Keratinocyte (primary cell): ENCODE measurements at places on chromosomes 11 and 22. TPM values are rescaled to one million over a fixed set of nuclear protein-coding genes. Genes with fewer than 3 reads are reported as not detected.
A peak's percentile ranks its signal among the peaks of the same experiment; 100 is the strongest.

GRCh38 chr22:46797355-46797754 lies 34.9 kb downstream of the TBC1D22A start:
- no peaks in the 10 kb centered on the region for H3K27me3 ChIP-seq
- H3K36me3 ChIP-seq: peaks cover 47% of the 10 kb centered on the region
- H3K4me3 ChIP-seq: no peak overlapping the region

- H3K4me1 ChIP-seq: peaks cover 43% of the 10 kb centered on the region
- DNase-seq: no peak
- no peaks in the 10 kb centered on the region for H3K36me3 ChIP-seq
- H3K4me3 ChIP-seq: no peak overlapping the region
- H3K27me3 ChIP-seq: no peaks in the 10 kb centered on the region
Observed at GRCh38 chr11:101718402-101718801, 134.6 kb upstream of the TRPC6 start.

GRCh38 chr11:112306230-112306629 lies 45.6 kb upstream of the PLET1 start:
- no peaks in the 10 kb centered on the region for H3K36me3 ChIP-seq
- DNase-seq: no peak
- H3K4me1 ChIP-seq: peaks cover 11% of the 10 kb centered on the region
- no peak overlapping the region for H3K27ac ChIP-seq
- H3K4me3 ChIP-seq: no peak overlapping the region

DNA sequence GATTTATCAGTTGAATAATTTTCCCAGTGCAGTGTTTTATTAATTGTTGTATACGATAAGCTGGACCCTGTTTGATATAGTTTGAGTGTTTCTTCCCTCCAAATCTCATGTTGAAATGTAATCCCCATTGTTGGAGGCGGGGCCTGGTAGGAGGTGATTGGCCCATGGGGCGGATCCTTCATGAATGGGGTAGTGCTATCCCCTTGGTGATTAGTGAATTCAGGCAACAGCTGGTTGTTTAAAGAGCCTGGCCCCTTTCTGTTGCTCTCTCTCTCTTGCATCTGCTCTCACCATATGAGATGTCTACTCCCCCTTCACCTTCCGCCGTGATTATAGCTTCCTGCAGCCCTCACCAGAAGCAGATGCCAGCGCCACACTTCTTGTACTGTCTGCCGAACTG lies 1.5 kb downstream of the OR5A1 start:
- no peaks in the 10 kb centered on the region for H3K4me1 ChIP-seq
- no peaks in the 10 kb centered on the region for H3K36me3 ChIP-seq
- no peaks in the 10 kb centered on the region for H3K27me3 ChIP-seq
- DNase-seq: no peak
- no peak overlapping the region for H3K4me3 ChIP-seq
- H3K27ac ChIP-seq: no peak overlapping the region

Gene GGA1
- polyA plus RNA-seq: 29.2 to 36.4 TPM (median 32.5 TPM) in 3 replicates

DNA sequence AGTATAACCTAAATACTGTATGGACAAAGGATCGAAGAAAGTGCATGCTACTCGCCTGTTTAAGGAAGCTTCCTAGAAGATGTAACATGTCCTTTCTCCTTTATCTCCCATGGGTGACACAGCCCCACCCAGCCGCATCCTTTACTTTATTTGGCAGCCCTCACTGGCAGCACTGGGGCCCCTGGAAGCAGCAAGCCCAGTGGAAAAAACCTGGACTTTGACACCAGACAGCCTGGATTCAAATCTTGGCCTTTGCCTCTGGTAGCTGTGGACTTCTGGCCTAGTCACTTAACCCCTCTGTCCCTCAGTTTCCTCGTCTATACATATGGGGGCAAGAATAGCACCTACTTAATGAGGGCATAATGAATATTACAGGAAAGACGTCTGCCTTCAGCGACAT lies 67.1 kb downstream of the MYEOV start:
- no peak for DNase-seq
- no peak overlapping the region for H3K27ac ChIP-seq
- H3K4me3 ChIP-seq: no peak overlapping the region
- no peaks in the 10 kb centered on the region for H3K4me1 ChIP-seq
- H3K27me3 ChIP-seq: no peaks in the 10 kb centered on the region

Gene MS4A6E
- not detected in 3 replicates for polyA plus RNA-seq

- no peaks in the 10 kb centered on the region for H3K27me3 ChIP-seq
- H3K27ac ChIP-seq: no peak overlapping the region
- H3K4me1 ChIP-seq: peaks cover 8% of the 10 kb centered on the region
- no peak overlapping the region for H3K4me3 ChIP-seq
- no peaks in the 10 kb centered on the region for H3K36me3 ChIP-seq
Observed at GRCh38 chr11:85164743-85165142, 462.4 kb downstream of the DLG2 start.

Gene PACSIN2
- 50.7 to 57.2 TPM (median 55.5 TPM) in 3 replicates for polyA plus RNA-seq

Gene FREY1
- polyA plus RNA-seq: 0.25 to 0.32 TPM in 2 of 3 replicates, not detected in the other

- no peak overlapping the region for H3K4me3 ChIP-seq
- no peaks in the 10 kb centered on the region for H3K36me3 ChIP-seq
- H3K4me1 ChIP-seq: no peaks in the 10 kb centered on the region
- H3K27ac ChIP-seq: no peak overlapping the region
- H3K27me3 ChIP-seq: no peaks in the 10 kb centered on the region
Observed at GRCh38 chr11:22477312-22477711, 139.1 kb downstream of the SLC17A6 start.

DNA sequence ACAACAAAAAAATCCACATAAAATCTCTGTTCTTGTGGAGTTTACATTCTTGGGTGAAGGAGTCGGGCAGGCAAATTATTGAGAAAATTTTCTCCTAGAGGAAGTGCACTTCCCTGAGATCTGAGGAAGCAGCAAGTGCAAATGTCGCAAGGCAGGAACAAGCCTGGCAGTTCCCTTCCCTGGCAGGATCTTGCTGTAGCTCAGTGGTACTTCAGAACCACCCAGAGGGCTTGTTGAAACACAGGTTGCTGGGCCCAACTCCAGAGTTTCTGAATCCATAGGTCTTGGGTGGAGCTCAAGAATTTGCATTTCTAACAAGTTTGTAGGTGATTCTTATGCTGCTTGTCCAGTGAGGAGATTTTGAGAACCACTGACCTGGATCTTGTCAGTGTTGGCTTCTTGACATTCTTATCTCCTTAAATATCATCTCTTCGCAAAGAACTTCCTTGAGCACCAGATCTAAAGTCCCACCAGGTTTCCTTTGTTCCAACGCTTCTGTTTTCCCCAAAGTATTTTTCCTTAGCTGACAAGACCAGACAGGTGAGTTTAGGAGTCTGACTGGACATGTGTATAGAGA lies 9.6 kb downstream of the QSER1 start:
- H3K4me1 ChIP-seq: peaks cover 15% of the 10 kb centered on the region
- H3K27ac ChIP-seq: peak overlapping the region; percentile 2
- H3K4me3 ChIP-seq: peak overlapping the region; percentile 3
- no peak for DNase-seq

- no peak overlapping the region for H3K4me3 ChIP-seq
- H3K27me3 ChIP-seq: no peaks in the 10 kb centered on the region
- H3K36me3 ChIP-seq: peaks cover 46% of the 10 kb centered on the region
- peaks cover 15% of the 10 kb centered on the region for H3K4me1 ChIP-seq
- H3K27ac ChIP-seq: no peak overlapping the region
- no peak for DNase-seq
Observed at GRCh38 chr22:40415531-40416266, 45.3 kb downstream of the SGSM3 start.

- H3K4me1 ChIP-seq: peaks cover 25% of the 10 kb centered on the region
- H3K4me3 ChIP-seq: no peak overlapping the region
- peaks cover 4% of the 10 kb centered on the region for H3K36me3 ChIP-seq
- H3K27me3 ChIP-seq: no peaks in the 10 kb centered on the region
Observed at GRCh38 chr11:120212259-120212878, 1.5 kb downstream of the OAF start.

DNA sequence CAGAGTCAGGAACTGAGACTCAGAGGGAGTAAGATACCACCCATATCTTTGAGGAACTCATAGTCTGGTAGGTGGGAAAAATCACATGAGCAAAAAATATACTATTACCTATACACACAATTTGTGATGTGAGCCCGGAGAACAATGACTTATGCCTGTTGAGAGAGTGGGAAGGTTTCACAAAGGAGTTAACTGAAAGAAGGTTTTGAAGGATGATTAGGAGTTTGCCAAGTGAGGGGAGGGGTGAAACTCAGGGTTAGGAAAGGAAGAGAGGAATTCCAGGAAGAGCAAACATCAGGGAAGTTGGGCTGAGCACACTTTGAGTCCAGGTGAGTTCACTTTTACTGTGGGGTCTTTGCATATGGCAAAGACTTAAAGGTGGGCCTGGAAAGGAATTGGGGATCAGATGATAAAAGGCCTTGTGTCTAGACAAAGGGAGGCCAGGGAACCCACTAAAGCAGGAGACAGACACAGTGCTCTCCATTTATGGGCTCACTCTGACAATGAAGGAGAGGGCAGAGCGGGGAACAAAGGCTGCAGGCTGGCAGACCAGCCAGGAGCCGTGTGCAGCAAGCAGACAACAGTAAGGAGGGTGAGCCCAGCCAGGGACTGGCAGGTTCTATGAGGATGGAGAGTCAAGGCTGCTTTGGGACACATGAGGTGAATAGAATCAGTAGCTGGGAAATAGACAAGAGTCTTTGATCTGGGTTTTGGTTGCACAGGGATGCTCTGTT lies 33.1 kb downstream of the TSPAN18 start:
- DNase-seq: no peak
- H3K4me3 ChIP-seq: no peak overlapping the region
- H3K27ac ChIP-seq: no peak overlapping the region
- H3K36me3 ChIP-seq: no peaks in the 10 kb centered on the region

GRCh38 chr22:48476577-48476976 lies 1351.1 kb downstream of the BRD1 start:
- H3K4me1 ChIP-seq: no peaks in the 10 kb centered on the region
- no peak for DNase-seq
- H3K36me3 ChIP-seq: no peaks in the 10 kb centered on the region
- no peak overlapping the region for H3K27ac ChIP-seq
- H3K4me3 ChIP-seq: no peak overlapping the region
- no peaks in the 10 kb centered on the region for H3K27me3 ChIP-seq

GRCh38 chr22:42069801-42070516 lies 653 bp downstream of the NAGA start:
- no peaks in the 10 kb centered on the region for H3K27me3 ChIP-seq
- DNase-seq: no peak
- peaks cover 5% of the 10 kb centered on the region for H3K36me3 ChIP-seq
- H3K4me3 ChIP-seq: peak overlapping the region; percentile 44

- H3K4me3 ChIP-seq: no peak overlapping the region
- no peaks in the 10 kb centered on the region for H3K36me3 ChIP-seq
- DNase-seq: no peak
- peaks cover 16% of the 10 kb centered on the region for H3K4me1 ChIP-seq
Observed at GRCh38 chr11:126214841-126215240, 3.3 kb downstream of the FAM118B start.

Gene DTX4
- 1.6 to 2.0 TPM (median 1.9 TPM) in 3 replicates for polyA plus RNA-seq

GRCh38 chr11:59598961-59599360 lies 16.6 kb downstream of the OSBP start:
- no peak for DNase-seq
- no peaks in the 10 kb centered on the region for H3K27me3 ChIP-seq
- no peak overlapping the region for H3K4me3 ChIP-seq

Gene ASCL2
- polyA plus RNA-seq: 0.07 to 0.36 TPM (median 0.26 TPM) in 3 replicates

DNA sequence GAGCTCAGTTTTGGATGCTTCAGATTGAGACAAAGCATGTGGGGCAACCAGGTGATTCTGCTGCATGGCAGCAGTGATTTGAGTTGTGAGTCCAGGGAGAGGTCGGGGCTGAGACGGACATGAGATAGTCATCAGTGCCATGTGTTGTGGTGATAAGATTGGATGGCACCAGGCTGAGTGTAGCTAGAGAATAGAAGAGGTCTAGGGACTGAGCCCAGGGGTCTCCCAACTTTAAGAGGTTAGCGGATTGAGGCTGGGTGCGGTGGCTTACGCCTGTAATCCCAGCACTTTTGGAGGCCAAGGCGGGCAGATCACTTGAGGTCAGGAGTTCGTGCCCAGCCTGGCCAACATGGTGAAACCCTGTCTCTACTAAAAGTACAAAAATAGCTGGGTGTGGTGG lies 6.3 kb upstream of the CTSD start:
- H3K27ac ChIP-seq: no peak overlapping the region
- no peak for DNase-seq
- H3K36me3 ChIP-seq: no peaks in the 10 kb centered on the region
- peaks cover 31% of the 10 kb centered on the region for H3K4me1 ChIP-seq
- no peaks in the 10 kb centered on the region for H3K27me3 ChIP-seq

DNA sequence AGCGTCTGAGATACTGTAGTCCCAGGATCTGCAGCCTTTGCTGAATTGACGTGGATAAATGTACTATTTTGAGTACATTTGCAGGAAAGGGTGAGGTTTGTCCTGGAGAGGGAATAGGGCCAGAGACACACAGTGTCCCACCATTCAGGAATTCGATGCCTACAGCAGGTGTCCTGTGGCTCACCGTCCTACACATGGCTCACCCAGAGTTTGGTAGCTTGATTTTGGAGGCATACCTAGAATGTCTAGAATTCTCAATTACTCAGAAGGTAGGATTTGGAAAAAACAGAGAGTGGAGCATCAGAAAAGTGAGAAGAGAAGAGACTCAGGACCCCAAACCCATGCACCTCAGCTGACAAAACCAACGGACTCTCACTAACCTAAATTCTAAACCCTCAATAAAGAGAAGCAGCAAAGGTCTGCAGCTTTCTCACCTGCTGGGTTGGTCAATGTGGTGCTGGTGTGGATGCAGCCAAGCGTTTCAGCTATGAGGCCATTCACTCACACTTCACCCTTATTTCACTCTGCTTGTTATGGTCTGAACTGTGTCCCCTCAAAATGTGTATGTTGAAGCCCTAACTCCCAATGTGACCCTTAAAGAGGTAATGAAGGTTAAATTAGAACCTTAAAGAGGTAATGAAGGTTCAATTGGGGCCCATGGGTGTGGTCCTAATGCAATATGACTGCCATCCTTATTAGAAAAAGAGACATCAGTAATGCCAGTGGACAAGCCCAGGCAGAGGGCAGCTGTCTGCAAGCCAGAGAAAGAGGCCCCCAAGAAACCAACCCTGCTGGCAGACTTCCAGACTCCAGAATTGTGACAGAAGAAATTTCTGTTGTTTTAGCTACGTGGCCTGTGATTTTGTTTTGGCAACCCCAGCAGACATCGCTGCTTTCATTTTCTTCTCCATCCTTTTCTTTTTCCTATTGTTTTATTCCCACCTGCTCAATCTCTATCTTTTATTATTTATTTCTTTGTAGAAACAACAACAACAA lies 187.8 kb downstream of the SNX19 start:
- H3K4me3 ChIP-seq: no peak overlapping the region
- no peaks in the 10 kb centered on the region for H3K27me3 ChIP-seq
- no peak for DNase-seq
- H3K27ac ChIP-seq: no peak overlapping the region

DNA sequence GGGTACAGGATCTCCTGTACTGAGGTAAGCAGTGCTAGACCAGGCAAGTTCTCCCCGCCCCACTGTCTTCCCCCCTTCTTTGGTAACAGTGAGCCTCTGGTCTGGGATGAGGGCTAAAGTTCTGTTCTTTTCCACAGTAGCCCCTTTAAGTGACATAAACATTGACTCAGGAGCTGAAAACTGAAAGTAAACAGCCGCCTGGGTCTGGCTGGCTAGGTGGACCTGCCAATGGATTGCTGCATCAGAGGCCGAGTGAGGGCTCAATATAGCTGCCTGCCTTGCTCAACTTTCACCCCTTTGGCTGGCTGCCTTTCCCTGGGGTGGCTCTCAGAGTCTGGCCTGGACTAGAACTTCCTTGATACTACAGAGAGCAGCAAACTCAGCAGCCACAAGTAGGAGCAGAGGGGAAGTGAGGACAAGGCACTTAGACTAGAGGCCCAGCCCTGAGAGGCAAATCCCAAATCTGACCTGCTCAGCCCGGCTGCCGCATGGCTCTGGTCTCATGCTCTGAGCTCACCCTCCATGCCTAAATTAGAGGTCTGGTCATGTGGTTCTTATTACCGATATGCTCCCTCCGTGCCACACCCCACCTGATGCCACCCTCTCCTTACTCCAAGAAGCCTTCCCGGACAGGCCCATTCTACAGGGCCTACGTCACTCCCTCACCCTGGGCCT lies 9.6 kb upstream of the UCP3 start:
- H3K4me3 ChIP-seq: no peak overlapping the region
- DNase-seq: no peak
- H3K4me1 ChIP-seq: no peaks in the 10 kb centered on the region
- no peaks in the 10 kb centered on the region for H3K36me3 ChIP-seq
